ENCODE measurements at places on chromosomes 4 and X. TPM values are rescaled to one million over a fixed set of nuclear protein-coding genes. Genes with fewer than 3 reads are reported as not detected.
A peak's percentile ranks its signal among the peaks of the same experiment; 100 is the strongest.

Gene TRPC3
- total RNA-seq: 0.82 TPM

Gene MAP7D2
- 6.5 TPM for total RNA-seq

Gene KLHL4
- total RNA-seq: 2.7 TPM

Gene GRPEL1
- total RNA-seq: 28.2 TPM

Gene ANXA5
- total RNA-seq: 143 TPM

GRCh38 chr4:40887764-40888131, 138.0 kb downstream of the NSUN7 start:
- DNase-seq: no peak

GRCh38 chrX:40402831-40403533, 177.8 kb upstream of the ATP6AP2 start:
- DNase-seq: no peak

- no peak for DNase-seq
Measured at GRCh38 chr4:176413171-176413570, 93.4 kb downstream of the SPCS3 start.

Gene ZNF732
- 5.1 TPM for total RNA-seq

- no peak for DNase-seq
Measured at GRCh38 chrX:29862126-29862677, 353.2 kb upstream of the MAGEB2 start.

Gene EMD
- 54.3 TPM for total RNA-seq

- DNase-seq: no peak
Measured at GRCh38 chrX:118714521-118714920, 12.9 kb upstream of the IL13RA1 start.

- no peak for DNase-seq
Measured at GRCh38 chrX:42530027-42530426, 247.9 kb downstream of the PPP1R2C start.

DNA sequence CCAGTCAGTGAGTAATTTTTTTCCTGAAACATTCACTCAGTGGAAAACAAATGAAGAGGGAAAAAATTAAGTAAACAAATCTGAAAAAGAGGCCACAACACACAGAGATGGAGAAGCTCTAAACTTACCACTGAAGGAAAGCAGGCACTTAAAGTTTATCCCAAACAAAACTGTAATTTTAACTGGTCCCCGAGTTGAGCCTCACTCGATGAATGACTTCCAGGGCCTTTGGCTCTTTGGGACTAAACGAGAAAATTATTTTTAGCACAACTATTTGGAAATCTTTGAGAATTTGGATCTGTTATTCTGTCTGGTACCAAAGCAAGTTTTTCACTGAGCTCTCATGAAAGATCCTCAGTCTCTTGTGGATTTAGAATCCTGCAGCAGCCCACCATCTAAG, at the start of gene C1QTNF7:
C1QTNF7 (plus strand) TSS at position 333 of the 400 bp plus-strand sequence. CDS start 7,711 bp downstream, outside the sequence.
- DNase-seq: no peak

DNA sequence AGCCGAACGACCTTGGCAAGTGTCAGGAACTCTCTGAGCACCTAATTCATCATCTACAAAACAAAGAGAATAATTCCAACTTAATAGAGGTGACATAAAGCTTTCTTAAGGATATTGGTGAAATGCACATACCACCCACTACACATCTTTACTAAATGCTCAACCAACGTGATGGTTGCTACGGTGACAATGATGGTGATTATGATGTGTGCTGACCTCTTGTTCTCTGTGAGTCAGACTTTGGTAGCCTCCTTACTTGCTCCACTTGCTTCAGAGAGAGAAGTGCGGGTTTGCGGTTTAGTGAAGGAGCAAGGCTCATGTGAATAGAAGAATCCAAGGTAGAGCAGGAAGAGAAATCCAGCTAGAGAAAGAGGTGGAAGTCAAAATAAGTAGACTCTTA, 52.8 kb upstream of the CLNK start:
- no peak for DNase-seq

Gene RIPPLY1
- total RNA-seq: not detected

- DNase-seq: no peak
Measured at GRCh38 chr4:150211799-150212445, 133.7 kb downstream of the DCLK2 start.

Gene BEX3
- 334 TPM for total RNA-seq

Gene CSTF2
- 28.7 TPM for total RNA-seq

GRCh38 chr4:3302786-3303564, 10.2 kb downstream of the RGS12 start:
- no peak for DNase-seq

DNA sequence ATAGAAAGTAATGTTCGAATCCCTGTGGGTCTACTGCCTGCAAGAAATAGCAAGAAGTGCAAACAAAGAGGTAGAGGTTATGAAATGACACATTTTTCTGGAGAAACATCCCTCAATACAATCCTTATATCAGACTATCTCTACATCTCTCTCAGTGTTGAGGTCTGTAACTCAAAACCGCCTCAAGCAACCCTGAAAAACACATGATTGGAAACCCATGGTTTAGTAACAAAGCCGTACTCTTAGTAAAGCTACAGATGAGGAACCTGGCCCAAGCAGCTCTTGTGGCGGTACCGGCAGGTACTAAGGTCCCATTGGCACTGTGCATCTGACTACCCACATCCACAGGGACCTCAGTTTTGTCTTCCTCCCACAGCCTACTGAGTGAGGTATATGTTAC, 53.9 kb downstream of the IRF2 start:
- no peak for DNase-seq

DNA sequence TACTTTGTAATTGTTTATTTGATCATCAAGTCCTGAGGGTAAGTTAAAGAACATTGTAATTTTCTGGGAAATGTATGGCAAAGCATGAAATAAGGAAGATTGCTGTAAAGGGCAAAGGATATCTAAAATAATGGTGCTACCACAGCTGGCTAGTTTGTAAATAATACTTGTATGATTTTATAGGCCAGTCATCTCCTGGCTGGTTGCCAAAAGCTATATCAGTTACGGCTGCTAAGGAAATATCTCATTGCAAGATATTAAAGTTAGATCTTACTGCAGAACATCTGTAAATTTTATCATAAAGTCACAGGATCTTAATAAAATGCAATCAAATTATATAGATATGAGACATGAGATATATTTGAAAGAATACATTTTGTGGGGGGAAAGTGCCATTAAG, 150.8 kb upstream of the CXCL13 start:
- DNase-seq: no peak

DNA sequence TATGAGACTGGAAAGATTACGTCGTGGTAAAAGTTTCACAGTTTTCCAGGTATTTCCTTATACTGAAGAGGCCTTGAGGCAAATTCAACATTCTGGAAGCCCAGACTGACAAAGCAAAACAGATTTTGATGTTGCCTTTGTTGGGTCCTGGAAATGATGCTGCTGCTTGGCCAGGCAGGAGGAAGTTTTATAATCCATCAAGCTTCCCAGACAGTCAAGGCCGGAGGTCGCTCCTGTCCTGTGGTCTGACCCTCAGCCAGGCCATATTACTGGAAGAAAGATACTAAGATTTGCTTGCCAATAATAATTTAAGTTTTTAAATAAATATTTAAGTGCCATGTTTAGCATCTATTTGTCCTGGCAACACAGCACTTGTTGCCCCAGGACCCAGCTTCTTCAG, 63.4 kb downstream of the TAPT1 start:
- DNase-seq: no peak

- DNase-seq: no peak
Measured at GRCh38 chr4:25889589-25890503, 24.2 kb upstream of the SMIM20 start.

Gene GATA1
- total RNA-seq: not detected

Gene RBMXL3
- total RNA-seq: not detected

- no peak for DNase-seq
Measured at GRCh38 chr4:4254666-4255065, 6.6 kb upstream of the TMEM128 start.

DNA sequence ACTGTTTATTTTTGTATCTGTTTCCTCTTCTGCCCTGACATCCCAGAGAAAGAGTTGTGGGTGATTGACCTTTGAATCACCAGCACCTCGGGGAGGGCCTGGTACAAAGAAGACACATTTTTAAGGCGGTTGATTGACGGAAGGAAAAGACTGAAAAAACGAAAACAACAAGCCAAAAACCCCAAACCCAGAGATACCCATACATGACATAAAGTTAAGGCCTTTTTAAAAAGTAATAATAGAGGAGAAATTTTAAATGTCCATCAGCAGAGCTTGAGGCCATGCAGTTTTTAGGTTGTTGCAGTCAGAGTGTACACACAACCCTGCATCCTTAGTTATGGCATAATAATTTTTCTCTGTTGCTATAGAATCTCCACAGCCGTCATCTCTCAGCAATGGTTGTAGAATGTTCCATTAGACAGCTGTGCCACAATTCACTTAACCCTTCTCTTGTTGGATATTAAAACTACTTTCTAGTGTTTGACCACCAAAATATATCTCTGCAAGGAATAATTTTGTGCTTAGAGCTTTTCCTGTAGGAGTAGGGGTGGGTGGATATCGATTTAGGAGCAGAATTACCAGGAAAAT, 110.2 kb downstream of the GNL3L start:
- no peak for DNase-seq

DNA sequence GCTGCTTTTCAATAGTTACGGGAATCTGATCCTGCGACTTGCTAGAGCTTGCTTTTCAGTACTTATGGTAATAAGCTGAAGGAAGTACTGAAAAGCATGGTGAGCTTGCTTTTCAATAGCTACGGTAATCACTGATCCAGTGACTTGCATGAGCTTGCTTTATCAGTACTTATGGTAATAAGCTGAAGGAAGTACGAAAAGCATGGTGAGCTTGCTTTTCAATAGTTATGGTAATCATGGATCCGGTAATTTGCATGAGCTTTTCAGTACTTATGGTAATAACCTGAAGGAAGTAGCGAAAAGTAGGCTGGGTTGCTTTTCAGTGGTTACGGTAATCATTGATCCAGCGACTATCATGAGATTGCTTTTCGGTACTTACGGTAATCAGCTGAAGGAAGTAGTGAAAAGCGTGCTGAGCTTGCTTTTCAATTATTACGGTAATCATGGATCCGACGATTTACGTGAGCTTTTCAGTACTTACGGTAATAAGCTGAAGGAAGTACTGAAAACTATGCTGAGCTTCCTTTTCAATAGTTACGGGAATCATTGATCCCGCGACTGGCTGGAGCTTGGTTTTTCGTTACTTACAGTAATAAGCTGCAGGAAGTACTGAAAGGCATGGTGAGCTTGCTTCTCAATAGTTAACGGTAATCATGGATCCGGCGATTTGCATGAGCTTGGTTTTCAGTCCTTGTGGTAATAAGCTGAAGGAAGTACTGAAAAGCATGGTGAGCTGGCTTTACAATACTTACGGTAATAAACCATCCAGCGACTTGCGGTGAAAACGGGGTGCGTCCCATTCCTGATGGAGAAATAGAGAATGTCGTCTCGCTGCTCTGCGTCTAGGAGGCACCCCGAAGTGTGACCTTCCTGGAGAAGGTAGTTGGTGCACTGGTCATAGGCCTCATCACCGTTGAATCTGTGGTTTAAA, 6.5 kb downstream of the CRLF2 start:
- peak; percentile 43 for DNase-seq

Gene TEX11
- total RNA-seq: not detected

Gene PABPC1L2B
- total RNA-seq: not detected

DNA sequence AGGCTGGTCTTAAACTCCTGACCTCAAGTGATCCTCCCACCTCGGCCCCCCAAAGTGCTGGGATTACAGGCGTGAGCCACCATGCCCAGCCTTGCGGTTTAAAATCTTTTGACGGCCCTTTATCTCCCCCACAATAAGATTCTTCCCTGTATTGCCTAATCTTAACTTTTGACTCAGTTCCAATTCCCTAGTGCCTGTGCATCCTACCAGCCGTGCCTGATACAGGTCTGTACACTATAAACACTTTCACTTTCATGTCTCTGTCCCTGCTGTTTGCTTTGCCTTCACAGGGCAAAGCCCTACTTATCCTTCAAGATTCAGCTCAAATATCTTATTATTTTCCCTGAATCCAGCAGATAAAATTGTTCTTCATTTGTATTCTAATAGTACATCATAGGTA, 74.6 kb downstream of the WDR44 start:
- DNase-seq: no peak

Gene CHRDL1
- total RNA-seq: 14.3 TPM

- DNase-seq: no peak
Measured at GRCh38 chr4:52883183-52883621, 21.1 kb downstream of the RASL11B start.

- no peak for DNase-seq
Measured at GRCh38 chrX:421646-422391, 35.1 kb upstream of the PPP2R3B start.

- no peak for DNase-seq
Measured at GRCh38 chrX:116961872-116962582, 499.3 kb upstream of the CT83 start.

DNA sequence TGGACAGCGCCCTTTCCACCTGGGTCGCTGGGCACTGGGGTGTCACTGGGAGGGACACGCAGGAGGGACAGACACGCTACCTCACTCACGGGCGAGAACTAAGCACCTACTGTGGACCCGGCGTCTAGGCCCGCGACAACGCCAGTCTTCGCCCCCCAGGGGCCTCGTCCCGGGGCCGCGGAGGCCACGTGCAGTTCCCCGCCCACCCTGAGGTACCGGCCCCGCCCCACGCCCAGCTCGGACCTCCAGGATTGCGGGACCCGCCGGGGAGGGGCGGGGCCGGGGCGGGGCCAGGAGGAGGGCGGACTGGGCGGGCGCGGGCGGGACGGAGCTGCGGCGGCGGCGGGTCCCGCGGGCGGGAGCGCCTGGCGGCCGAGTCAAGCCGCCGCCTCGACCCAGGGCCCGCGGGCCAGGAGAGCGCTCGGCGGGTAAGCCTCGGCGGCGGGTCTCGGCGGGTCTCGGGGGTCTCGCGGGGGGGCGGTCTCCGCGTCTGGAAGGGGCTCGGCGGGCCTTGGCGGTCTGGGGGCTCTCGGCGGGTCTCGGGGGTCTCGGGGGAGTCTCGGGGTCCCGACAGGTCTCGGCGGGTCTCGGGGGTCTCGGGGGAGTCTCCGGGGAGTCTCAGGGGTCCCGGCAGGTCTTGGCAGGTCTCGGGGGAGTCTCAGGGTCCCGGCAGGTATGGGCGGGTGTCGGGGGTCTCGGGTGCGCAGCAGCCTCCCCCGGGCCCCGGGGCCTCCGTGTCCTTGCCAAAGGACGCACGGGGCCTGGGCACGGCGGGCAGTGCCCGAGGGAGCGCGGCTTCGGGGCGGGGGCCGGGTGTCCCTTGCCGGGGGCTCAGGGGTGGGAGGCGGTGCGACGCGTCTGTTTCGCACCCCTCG, at the start of gene SH3BP2:
SH3BP2 (plus strand) TSS at position 375 of the 875 bp plus-strand sequence. CDS start 27,533 bp downstream, outside the sequence.
- DNase-seq: peak; percentile 60

DNA sequence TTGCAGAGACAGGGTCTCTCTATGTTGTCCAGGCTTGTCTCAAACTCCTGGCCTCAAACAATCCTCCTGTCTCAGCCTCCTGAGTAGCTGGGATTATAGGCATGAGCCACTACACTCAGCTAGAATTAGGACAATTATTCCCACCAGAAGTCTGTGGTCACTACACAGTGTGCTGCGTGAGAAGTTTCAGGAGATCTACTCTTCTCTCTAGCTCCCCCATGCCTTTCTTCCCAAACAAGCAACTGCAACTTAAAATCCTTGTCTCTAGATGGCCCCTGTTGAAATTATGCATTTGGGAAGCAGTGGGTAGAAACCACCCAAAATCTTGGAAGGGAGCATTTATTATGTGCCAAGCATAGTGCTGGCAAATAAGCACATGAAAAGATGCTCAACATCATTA, 21.1 kb upstream of the MAP7D3 start:
- no peak for DNase-seq
